ENCODE measurements at places on chromosomes 3 and 15.

DNA sequence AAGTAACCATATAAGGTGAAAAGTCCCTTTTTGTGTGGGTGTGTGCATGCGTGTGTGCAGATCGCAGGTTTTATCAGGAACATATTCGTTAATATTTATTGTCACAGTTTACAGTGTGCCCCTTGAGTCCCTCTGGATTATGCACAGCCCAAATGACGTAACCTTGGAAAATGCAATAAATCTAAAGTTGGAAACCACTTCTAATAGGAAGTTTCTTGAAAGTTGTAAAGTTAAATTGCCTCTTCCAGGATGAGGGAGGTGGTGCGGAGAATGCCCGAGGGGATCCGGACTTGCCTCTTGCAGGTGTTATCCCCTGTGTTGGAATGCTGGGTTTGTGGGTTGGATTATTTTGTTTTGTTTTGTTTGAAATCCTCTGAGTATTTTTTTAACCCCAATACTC lies 143.3 kb downstream of the CMSS1 start:
- no peak for DNase-seq

- DNase-seq = peak; percentile 40
Observed at GRCh38 chr3:188006726-188007393, 147.1 kb upstream of the LPP start.

- no peak for DNase-seq
Observed at GRCh38 chr3:10625323-10625722, 119.9 kb upstream of the ATP2B2 start.

DNA sequence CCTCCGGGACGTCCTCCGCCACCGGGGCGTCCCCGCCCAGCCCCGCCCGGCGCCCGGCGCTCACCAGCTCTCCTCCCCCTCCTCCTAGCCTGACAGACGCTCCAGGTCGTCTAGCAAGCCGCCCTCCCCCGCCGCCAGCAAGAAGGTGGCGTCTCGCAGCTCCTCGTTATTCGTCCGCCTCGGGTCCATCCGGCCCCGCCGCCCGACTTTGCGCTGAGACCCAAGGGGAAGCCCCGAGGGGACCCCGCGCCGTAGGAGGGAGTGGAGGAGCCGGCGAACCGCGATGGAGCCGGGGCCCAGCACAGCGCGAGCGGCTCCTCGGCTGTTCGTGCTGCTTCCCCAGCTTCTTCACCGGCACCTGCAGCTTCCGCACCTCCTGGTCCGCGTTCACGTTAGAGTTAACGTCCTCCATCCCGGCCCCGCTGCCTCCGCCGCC lies 26.3 kb upstream of the MTHFS start:
- peak; percentile 57 for DNase-seq

- no peak for DNase-seq
Observed at GRCh38 chr15:86333819-86334218, 254.1 kb downstream of the AGBL1 start.

GRCh38 chr15:75727851-75728715 lies 15.4 kb upstream of the CSPG4 start:
- peak; percentile 42 for DNase-seq

DNA sequence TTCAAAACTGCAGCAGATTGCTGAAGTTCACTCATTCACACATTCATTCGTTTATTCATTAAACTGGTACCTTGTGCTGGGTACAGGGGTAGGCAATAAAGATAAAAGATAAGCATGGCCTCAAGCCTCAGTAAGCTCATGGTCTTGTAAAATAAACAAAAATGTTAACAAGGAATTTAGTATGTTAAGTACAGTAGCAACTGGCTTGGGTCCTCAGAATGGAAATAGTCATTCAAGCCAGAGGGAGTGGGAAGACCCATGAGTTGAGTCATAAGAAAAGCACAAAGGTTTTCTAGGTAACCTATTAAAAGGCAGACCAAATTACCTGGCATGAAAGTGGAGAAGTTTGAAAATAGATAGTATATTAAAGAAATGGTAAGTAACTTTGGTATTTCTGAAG lies 163.3 kb downstream of the CDIN1 start:
- DNase-seq = no peak

DNA sequence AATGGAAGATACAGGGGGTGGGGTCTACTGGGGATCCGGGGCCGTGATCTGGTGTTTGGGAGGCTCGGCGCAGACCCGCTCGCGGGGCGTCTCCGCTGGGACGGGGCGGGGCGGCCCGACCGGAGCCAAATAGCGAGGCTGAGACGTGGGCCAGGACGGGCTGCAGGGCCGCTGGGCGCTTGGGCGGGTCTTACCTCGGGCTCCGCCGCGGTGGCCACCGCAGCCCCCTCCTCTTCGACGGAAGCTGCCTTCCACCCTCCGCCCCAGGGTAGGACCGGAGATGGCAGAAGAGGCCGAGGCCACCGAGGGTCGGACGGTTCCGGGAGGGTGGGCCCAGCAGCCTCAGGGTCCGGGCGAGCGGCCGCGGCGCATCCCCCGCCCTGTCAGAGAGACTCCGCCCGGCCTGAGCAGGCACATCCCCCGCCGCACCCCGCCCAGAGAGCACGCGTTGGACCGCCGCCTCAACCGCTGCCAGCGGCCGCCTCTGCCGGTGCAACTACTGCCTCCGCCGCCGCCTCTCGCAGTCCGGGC lies 399 bp downstream of the MYO9A start:
- peak; percentile 90 for DNase-seq

- DNase-seq = no peak
Observed at GRCh38 chr3:143482106-143483088, 362.8 kb downstream of the CHST2 start.

Measured in hippocampal formation (tissue), 2 donors.